AG08396 (cell line): ENCODE measurements at places on chromosomes 3 and 15.

GRCh38 chr15:63876085-63876662 lies 42.4 kb upstream of the HERC1 start:
- no peak for DNase-seq

DNA sequence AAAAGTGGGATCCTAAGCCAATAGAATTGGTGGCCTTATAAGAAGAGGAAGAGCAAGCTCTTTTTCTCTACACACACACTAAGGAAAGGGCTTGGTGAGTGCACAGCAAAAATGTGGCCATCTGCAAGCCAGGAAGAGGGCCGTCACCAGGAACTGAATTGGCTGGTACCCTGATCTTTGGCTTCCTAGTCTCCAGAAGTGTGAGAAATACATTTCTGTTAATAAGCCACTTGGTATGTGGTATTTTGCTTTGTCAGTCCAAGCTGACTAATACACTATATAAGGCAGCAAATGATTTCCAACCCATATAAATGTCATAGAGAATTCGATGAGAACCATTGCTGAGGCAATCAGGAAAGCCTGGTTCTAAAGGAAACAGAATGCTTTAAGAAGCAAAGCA lies 816.3 kb upstream of the SEMA6D start:
- DNase-seq = no peak

- no peak for DNase-seq
These were observed 40.8 kb downstream of the ITGA11 start for GRCh38 chr15:68391121-68391520.

DNA sequence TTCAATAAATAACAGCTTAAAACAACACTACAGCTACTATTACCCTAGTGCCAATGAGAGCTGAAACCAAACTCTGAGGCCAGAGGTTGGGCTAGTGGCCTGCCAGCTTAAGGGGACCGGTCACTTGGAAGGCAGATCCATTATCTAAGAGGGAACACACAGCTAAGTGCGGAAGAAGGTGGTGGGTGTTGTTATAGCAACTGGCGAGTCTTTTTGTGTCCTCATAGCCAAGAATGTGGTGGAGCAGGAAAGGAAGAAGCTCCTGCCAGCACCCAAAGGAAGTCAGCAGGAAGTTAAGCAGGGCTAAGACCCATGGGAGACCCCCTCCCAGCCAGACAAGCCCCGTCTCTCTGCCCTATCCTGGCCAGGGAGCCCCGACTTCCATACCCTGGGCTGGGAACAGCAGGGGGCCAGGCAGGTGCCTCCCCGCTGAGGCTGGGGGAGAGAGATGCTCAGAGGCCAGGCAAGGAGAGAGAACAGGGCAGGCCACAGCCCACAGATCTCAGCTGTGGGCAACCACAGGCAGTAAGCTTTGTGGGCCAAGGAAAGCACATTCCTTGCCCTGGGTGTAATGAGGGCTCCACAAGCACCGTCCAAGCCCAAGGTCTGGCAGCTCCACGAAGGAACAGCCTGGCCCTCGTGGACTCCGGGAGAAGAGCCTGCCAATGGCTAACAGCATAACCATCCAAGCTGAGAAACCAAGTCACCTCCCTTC lies 34.0 kb upstream of the HRH1 start:
- DNase-seq = no peak

GRCh38 chr3:168273917-168274316 lies 178.2 kb upstream of the GOLIM4 start:
- DNase-seq = no peak

DNA sequence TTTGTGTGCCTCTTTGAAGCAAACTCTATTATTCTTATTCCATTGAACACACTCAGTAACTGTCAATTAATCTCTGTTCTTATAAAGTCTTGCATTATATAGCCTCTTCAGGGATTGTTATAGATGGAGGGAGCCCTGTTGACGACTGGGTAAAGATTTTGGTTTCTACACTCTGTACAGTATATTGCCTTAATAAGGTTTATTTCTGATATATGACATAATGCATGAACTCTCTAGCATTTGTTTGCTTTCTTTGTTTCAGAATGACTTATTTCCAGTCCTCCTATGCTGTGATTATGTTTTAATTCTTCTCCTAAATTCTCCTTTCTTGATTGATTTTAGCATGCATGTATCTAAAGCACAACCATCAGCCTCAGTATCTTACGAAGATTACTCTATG lies 494.9 kb downstream of the DIPK2A start:
- DNase-seq = no peak
